ENCODE measurements at places on chromosomes 7 and 10.
A peak's percentile ranks its signal among the peaks of the same experiment; 100 is the strongest.

DNA sequence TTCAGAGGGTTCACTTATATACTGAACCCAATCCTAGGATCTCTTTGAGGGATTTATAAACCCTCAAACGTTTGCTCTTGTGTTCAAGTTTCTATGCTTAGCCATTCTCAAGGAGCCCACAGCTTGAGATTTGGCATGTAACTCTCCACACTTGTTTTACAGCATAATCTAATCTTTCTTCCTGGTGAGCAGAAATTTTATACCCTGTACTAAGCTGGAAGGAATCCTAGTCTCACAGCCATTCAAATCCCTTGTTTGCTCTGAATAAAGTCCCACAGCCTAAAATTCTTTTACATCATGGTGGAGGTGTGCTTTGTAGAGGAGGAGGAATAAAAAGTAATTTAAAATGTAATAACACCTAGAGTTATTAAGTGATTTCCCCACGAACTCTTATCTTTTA lies 5.3 kb upstream of the AGR2 start:
- DNase-seq = no peak

- no peak for DNase-seq
Measured at GRCh38 chr10:91602868-91603568, 29.9 kb downstream of the PPP1R3C start.

- DNase-seq = peak; percentile 35
Measured at GRCh38 chr10:17651896-17652295, 7.9 kb downstream of the STAM start.

DNA sequence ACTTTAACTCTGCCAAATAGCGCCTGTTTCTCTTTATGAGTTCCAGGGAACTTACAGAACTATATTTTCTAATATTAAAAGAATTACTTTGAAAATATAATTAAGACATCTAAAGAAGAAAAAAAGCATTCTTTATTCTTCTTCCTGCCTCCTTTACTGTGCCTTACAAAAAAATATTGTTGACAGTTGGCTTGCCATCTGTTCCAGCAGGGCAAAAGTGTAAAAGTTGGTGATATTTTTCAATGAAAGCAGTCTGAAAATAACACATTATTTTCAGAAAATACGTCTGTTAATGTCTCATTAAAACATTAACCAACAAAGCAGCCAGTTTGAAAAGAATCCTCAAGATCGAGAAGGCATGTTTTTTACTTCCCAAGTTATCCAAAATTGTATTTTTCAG lies 1032.2 kb upstream of the LRRTM3 start:
- DNase-seq = no peak

- DNase-seq = peak; percentile 37
Measured at GRCh38 chr7:115477193-115477651, 553.3 kb downstream of the TFEC start.

GRCh38 chr7:139431010-139431409 lies 52.5 kb downstream of the KLRG2 start:
- DNase-seq = no peak

DNA sequence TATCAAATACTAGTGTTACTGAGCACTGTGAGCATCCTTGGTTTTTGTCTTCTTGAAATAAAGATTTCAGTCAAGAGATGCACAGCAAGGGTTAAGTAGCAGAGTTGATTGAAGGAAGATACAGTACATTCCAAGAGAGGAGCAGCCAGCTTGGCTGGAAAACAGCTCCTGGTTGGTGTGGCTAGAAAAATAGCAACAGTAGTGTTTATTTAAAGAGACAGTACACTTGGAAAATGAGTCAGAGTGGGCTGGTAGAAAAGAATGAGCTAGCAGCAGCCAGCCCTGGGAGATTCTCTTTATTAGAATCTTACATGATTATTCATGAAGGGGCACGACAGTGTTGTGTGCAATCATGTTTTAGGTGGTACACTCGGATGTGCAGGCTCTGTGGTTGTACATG lies 1016.4 kb upstream of the SORCS1 start:
- peak; percentile 15 for DNase-seq

DNA sequence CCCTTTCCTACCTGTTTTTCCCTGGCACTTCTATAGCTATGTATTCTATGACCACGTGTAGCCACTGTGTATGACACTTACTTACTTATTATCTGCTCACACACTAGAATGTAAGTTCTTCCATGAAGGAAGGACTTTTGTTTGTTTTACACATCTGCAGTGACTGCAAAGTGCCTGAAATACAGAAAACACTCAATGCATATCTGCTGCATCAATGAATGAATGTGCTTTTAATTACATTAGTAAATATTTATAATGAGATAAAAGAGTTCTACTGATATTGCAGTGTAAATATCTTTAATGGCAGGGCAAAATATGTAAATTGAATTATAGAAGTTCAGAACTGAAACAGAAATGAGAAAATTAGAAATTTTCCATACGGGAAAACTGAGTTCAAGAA lies 43.5 kb upstream of the CDC14C start:
- DNase-seq = no peak

DNA sequence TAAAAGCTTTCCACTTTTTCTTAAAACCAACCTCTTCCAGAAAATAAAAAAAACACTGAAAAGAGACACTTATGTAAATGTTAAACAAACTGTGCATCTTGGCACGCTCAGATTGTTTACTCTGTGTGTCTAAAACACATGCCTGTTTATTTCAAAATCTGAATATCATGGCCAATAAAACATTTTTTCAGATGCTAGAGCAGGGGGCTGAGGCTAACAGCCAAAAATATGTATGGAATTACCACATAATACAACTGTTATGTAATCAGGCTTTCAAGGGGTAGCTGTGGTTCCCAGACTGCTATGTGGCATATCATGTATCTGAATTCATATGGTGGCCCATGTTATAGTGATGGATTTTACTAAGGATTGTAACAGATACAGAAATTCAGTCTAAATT lies 130.4 kb downstream of the HIBADH start:
- DNase-seq = no peak

DNA sequence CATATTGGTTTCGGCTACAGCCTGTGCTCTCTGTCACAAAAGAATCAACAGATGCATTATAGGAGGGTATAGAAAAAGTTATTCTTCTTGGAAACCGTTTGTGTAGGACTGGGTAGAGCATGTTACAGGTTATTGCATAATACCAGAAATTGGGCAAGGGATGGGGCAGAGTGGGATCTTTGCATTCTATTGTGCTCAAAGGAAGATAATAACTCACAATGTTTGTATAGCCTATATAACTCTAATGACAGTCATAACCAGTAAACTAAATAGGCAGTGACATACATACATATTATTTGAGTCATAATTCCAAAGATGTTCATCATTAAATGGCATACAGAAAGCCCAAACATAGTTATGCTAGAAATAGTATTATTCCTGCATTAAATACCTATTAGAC lies 179.7 kb downstream of the XPNPEP1 start:
- no peak for DNase-seq

DNA sequence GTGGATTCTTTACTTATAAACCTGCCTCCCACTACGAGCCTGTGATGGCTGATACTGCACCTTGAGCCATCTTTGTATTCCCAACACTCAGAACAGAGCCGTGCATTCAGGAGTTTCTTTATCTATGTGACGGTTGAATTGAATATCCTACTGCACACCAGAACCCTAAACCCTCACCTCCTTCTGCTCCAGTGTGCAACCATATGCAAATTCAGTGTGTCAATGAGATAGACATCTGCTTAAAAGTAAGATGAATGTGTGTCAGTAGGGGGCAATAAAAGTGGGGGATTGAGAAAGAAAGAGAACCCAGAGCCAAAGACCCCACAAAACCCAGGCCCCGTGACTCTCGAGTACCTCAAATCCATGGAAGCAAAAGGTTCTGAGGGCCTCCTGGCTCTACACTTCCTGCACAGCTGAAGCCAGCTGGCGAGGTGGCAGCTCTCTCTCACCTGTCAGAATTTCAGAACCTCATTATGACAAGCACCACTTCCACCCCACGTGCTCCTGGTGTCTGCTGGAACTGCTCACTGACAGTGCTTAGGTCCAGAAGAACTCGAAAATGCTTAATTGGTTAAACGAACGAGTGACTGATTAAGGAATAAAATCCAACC lies 143.3 kb upstream of the GPR26 start:
- no peak for DNase-seq

GRCh38 chr10:114448897-114449296 lies 44.6 kb upstream of the AFAP1L2 start:
- no peak for DNase-seq

Data from GM03348 (cell line).